Activated T-cell treated with anti-CD3 and anti-CD28 coated beads, Interleukin-2, amount 50 U/mL, for 24 hours (primary cell): ENCODE measurements at places on chromosomes 2 and 18.
A peak's percentile ranks its signal among the peaks of the same experiment; 100 is the strongest.

- no peak for DNase-seq
These were observed 10.7 kb downstream of the KCNJ3 start for GRCh38 chr2:154709215-154709614.

DNA sequence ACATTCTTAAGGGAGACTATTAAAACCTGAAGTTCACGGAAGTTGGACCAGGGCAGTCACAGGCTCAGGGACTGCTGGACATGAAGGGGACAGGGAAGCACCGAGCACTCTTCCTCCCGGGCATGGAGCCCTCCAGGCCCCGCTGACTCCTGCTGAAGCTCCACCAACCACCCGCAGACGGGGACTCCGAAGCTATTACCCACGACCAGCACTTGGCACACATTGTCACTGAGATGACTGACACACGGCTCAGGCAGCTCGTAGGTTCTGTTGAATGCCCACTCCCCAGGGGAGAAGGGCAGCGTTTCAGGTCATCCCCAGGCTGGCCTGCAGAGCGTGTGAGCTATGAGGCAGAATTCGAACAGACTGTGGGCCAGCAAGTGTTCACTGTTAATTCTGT lies 234.8 kb downstream of the NDUFA10 start:
- DNase-seq: peak; percentile 7

GRCh38 chr2:164620873-164621763 lies at the start of gene GRB14:
Gene GRB14, minus strand, starts transcription at chr2:164621482. Its CDS starts 173 bp downstream, at chr2:164621309.
- DNase-seq: no peak

GRCh38 chr18:23181547-23181946 lies 46.3 kb downstream of the CABLES1 start:
- no peak for DNase-seq

DNA sequence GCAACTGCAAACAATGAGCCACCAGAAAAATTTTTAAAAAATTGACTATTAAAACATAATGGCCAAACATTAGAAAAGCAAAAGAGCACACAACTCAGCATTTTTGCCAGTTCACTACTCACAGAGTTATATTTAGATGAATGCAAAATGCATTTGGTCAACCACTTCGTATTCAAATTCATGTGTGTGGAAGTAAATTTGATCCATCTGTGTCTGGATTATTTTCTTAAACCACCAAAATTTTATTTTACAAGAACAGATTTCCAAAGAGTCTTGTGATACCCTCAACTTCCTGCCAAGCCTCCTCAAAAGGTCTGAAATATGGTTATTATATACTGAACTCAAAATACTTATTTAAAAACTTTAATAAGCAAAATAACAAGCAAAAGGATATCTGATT lies 57.4 kb downstream of the PPP1R1C start:
- no peak for DNase-seq

GRCh38 chr2:35887146-35887545 lies 468.4 kb upstream of the CRIM1 start:
- no peak for DNase-seq
